ENCODE measurements at places on chromosomes 4 and X.
A peak's percentile ranks its signal among the peaks of the same experiment; 100 is the strongest.

DNA sequence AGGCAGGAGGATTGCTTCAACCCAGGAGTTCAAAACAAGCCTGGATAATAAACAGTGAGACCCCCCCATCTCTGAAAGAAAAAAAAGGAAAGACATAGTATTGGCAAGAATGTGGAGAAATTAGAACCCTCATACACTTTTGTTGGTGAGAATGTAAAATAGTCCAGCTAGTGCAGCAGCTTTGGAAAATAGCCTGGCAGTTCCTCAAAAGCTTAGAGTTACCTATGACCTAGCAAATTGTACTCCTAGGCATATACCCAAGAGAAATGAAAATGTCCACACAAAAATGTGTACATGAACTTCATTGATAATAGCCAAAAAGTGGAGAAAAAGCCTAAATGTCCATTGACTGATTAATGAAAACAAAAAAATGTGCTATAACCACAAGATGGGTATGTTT lies 21.3 kb downstream of the THAP9 start:
- DNase-seq, result no peak

- no peak for DNase-seq
These were observed 821.8 kb upstream of the AGA start for GRCh38 chr4:178264001-178264400.

GRCh38 chrX:69523314-69523713 lies 19.2 kb downstream of the NALF2 start:
- no peak for DNase-seq

- DNase-seq, result peak; percentile 11
These were observed 57.2 kb downstream of the IRF2 start for GRCh38 chr4:184416913-184417734.

DNA sequence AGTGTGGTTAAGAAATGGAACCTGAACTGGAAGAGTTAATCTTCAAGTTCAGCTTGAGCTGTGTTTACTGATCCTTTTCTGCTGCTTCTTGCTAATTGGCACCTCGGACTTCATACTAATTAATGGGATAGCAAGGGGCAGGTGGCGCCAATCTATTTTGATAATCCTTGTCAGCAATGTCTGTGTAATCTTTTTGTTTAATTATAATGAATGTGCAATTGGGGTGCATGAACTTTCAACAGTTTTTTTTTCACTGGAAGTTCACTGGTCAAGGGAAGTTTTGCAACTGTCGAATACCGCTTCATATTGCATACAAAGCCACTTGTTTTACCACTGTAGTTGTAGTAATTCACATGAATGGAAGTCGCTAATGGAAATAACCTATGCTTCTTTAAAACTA lies 261.0 kb downstream of the BMPR1B start:
- no peak for DNase-seq

DNA sequence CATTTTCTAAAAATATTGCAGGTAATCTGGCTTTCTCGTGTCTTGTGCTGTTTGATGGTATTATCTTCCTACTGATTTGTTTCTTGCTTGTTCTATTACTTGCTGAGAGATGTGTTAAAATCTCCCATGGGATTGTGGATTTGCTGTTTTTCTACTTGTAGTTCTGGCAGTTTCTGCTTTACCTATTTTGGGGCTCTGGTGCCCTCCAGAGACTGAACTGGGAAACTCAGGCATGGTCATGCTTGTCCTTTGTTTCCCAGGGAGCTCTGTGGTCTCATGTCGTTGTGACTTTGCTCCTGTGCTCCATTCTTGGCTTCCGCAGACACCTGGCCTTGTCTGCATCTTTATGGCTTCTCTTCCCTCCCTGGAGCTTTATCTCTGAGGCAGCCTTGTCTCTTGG lies 39.5 kb downstream of the NSD2 start:
- no peak for DNase-seq

GRCh38 chrX:37509349-37509748 lies 62.1 kb upstream of the LANCL3 start:
- no peak for DNase-seq

DNA sequence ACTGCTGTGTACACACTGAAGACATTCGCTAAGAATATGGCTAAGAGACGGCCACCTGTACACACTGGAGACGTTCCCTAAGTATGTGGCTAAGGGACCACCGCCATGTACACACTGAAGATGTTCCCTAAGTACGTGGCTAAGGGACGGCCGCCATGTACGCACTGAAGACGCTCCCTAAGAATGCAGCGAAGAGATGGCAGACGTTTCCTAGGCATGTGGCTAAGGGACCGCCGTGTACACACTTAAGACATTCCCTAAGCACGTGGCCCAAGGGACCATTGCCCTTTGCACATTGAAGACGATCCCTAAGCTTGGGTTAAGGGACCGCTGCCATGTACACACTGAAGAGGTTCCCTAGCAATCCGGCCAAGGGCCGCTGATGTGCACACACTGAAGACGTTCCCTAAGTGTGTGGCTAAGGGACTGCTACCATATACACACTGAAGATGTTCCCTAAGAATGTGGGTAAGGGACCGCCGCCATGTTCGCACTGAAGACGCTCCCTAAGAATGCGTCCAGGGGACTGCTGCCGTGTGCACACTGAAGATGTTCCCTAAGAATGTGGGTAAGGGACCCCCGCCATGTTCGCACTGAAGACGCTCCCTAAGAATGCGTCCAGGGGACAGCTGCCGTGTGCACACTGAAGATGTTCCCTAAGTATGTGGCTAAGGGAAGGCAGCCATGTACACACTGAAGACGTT lies 36.7 kb downstream of the DHRSX start:
- DNase-seq, result no peak

- no peak for DNase-seq
These were observed 107.7 kb upstream of the ATXN3L start for GRCh38 chrX:13427441-13428052.

DNA sequence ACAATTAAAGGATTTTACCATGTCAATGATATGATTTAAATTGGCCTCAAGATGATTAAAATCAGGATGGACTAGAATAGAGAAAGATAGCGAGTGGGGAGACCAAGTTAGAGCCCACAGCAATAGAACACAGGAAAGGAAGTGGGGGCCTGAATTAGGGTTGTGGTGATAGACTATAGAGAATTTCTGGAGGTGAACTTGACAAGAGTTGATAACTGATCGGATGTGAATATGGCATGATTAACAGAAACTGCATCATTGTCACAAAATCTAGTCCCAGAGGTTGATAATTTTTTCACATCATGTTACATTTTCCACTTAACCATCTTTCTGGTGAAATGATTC lies 26.3 kb upstream of the TRPC3 start:
- no peak for DNase-seq

DNA sequence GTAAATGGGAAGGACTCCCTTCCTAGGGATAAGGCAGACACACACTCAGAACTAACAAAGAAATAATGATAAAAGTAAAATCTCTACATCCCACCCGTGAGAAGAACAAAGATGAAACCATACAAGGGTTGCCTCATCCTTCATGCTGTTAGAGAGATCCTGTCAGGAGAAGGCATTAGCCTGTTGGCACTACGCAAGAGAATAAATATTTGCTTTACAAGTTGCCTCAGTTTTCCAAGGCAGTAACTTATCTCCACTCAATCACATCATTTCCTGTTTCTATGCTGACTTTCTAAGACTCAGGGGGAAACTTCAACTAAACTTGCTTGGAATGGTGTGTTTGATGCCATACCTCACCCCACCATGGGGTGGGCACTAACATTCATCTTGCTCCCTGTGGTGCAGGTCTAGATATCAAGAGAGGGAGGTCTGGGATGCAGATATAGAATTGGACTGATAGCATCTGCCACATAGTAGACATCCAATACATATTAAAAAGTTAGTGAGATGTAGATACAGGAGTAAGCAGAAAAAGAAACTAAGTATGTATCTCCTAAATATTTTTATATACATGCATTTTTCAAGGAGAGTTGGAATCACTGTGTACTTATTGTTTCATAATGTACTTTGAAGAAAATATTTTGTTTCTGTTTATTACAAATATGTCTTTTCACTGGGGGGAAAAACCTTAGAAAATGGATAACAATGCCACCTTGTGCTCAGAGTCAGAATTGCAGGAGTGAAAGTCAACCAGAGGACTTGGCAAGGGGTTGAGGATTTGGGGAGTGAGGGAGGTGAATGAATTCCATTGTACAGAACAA lies 57.2 kb upstream of the BEX4 start:
- no peak for DNase-seq

DNA sequence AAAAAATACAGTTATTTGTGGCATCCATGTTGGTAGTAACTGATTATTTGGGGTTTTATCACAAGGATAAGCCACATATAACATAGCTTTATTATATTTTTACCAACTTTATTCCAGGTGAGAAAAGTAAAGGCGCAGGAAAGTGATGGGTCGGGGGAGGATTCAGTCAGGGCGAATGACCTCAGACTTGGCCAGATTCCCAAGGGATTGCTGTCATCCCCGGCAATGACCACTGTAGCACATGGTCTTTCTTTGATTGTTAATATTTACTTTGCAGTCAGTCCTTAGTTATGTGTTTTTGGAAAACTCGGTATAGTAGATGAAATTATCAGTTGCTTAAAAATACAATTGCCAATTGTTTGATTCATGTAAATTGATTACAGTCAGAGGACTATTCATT lies 17.6 kb downstream of the GRIA3 start:
- DNase-seq, result no peak

DNA sequence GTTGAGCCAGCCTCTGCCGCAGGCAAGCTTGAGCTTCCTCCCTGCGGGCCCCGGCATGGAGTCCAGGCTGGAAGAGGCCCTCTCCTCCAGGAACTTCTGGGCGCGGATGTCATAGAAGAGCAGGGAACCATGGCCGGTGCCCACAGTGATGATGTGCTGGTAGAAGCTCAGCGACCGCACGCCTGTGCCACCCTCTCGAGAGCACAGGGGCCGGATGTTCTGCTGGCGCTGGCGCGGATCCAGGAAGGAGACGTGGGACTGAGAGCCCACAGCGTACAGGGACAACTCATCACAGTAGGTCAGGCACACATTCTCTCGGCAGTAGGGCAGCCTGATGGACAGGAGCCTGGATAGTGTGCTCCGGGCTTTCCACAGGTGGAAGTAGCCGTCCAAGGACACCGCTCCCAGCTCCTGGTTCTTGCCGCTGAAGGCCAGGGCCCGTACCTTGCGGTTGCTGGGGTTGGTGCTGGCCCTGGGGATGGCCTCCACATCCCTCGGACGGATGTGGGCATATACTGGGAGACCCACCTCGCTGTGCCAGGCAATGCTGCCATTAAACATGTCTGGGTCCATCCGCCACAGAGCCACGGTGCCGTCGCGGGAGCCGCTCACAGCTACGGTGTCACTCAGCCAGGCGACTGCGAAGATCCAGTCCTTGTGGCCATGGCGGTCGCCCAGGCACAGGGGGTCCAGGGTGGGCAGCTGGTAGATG lies 1.2 kb downstream of the DCAF12L2 start:
- DNase-seq, result no peak

- DNase-seq, result no peak
These were observed 125.3 kb upstream of the IL15 start for GRCh38 chr4:141511055-141511454.

DNA sequence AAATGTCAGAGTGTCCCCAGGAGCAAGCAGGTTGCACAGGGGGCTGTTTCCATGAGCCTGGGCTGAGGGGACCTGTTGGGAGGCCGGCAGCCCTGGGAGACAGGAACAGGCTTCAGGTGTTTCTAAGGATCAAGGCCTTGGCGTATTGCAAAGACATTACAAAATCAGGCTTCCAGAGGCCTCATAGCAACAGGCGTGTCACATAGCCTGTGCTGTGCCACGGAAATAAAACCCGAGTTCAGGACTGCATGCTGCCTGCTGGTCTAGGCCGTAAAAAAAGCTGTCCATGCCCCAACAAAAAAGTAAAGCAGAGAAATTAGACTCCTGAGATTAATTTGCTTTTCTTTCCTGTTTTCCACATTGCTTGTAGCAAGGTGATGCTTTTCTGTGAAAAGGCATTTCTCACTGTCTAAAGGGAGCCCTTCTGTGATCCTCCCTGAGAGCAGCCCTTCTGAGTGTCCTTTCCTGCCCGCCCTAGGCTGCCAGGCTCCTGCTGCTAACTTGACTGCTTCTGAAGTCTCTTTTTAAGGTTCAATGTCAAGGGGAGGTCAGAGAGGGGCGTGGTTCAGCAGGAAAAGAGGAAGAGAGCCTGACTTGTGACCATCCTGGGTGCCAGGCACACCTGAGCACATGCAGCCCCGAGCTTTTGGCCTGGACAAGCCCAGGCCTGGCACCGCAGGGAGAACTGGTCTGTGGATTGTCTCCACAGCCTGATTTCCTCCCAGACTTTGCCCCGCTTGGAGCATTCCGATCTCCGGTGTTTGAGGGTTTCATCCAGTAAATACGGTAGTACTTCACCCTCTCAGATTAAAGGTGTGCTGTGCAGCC lies 21.3 kb downstream of the SHROOM2 start:
- DNase-seq, result no peak

DNA sequence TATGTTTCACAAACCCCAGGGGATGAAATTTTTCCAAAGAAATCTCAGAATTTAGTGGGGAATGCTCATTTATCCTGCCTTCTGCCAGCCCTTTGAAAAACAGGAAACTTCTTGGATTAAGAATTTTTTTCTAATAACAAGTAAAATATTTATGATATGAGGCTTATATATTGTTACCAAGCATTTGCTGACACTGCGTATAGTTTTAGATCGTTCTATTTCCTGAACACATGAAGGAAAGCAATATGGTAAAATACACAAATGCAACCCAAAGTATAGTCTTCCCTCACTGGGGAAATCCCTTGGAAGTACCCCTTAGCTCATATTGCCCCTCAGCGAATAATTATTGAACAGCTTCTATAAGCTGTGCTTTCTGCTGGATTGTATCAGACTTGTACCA lies 54.4 kb upstream of the MND1 start:
- no peak for DNase-seq

GRCh38 chr4:123516576-123516975 lies 120.0 kb downstream of the SPRY1 start:
- no peak for DNase-seq

DNA sequence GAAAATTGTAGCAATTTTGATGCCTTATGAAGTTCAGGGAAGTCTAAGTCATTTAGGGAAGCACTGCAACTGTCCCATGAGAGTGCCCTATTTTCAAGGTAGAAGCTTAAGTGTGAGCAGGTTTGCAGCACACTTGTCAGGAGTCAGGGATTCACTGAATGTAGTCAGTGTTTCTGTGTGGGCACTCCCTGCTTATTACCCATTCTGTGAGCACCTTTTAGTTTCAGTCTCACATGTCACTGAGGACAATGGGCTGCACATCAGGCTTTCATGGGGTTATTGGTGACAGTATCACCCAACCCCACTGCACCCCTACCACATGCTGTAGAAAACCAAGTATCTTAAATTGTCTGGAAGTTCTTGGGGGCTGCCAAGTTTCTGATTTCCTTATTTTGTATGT lies 2.9 kb upstream of the CCNG2 start:
- DNase-seq, result no peak
